LHCN-M2 (cell line): ENCODE measurements at places on chromosomes 5 and 9. TPM values are rescaled to one million over a fixed set of nuclear protein-coding genes. Genes with fewer than 3 reads are reported as not detected.

DNA sequence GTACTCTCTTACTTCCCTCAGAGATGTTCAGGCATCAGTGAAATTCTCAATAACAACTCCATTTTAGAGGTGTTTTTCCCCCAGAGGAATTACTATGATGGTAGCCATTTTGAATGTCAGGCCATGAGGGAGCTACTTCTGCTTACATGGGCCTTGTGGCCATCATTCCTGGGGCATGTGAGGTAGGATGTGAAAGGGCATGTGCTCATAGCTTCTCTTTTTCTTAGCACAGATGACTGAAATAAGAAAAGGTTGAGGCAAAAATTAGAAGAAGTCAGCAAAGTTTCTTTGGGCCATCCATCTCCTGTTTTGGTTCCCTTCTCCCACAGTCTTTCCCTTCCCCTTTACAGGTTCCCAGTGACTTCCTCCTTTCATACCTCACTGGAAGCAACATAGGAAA lies 68.8 kb downstream of the FEM1C start:
- DNase-seq = no peak

DNA sequence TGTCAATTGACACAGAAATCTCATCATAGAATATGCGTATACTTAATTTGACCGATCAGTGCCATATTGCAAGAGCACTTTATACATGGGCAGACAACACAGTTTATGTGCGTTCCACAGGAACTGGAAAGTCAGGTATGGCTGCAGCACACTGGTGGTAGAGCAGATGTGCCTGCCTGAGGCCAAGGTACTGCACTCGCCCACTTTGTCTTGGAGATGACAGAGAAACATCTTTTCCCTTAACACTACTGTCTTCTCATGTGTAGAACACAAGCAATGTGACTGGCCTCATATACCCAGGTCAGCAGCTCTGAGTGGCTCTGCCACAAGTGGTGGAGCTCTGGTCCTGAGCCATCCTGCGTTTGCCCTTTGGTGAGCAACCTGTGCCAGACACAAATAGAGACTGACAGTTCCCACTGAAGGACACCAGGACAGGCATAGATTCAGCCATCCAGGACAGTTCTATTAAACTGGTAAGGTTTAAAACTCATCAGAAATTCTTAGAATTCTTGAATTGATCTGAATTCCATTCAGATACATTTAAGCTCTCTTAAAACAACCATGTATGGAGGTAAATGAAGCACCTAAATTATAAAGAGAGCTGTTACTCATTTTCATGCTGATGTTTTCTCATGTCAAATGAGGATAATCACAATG lies 21.0 kb upstream of the PPP2CA start:
- no peak for DNase-seq

DNA sequence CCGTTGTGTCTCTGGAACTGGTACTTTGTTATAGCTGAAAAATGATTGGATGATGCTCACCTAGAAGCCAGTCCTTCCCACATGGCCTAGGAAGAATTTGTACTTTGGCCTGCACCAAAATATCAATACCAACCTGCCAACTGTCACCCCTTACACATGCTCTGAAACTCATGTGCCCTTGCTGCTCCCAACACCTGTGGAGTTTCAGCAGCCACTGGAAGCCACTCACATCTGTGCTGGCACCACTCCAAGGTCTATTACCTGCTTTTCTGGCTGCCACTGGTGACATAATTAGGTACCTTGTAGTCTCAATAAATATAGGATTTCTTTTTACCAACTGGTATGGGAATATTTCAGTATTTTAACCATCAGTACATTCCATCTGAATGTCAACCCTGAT lies 363.6 kb downstream of the SH3GL2 start:
- DNase-seq = no peak

DNA sequence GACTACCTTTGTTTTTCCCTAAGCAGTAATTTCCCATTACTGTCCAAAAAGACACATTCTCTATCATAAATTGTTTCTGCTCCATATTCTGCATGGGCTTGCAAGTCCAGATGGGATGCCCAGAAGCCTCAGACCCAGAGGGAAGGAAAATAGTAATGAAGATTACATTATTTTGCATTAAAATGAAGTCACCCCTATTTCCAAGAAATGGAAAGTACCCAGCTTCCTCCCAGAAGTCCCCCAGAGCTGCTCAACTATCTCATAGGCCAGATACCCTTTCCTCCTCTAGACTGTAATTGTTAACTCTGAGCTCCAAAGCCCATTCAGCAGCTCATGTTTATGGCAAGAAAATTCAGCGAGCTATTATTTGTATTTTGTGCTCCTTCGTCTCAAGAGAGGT lies 159.5 kb downstream of the GLIS3 start:
- DNase-seq = no peak

DNA sequence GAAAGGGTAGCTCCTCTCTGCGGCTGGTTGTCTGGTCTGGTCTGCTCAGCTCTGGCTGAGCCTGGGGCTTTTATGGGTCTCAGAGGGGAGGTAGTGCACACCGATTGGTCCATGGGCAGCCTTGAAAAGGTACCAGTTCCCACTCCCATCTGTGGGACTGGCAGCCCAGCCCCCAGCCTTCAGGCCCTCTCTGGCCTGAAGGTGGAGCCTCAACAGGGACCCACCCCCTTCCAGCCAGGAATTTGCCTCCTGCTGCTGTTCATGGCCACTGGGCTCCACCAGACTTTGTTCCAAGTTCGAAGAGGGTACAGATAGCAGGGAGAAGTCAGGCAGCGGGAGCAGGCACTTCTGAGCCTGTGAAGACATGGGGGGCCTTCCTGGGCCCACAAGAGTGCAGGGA lies 165.3 kb upstream of the SLC27A6 start:
- DNase-seq = no peak

- DNase-seq = peak; percentile 73
Observed at GRCh38 chr5:68505917-68506860, 290.6 kb downstream of the PIK3R1 start.

- no peak for DNase-seq
Observed at GRCh38 chr9:110334183-110334582, 3.5 kb downstream of the TXNDC8 start.

DNA sequence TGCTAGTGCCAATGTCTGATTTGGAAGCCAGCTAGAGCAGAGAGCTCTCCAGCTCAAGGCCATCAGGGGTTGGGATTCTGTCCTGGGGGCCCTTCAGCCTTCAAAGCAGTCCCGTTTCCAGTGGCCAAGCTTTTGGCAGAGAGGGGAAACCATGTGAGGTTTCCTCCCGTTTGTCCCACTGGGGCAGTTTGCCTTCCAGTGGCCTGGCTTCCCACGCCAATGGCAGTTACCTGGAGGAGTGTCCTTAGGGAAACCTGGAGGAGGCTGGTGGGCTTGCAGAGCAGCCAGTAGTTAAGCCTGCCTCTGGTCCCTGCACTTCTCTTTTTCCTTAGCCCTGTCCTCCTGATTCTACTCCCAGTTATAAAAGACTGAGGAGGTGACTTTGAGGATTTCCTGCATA lies 37.7 kb downstream of the FGD3 start:
- DNase-seq = no peak

DNA sequence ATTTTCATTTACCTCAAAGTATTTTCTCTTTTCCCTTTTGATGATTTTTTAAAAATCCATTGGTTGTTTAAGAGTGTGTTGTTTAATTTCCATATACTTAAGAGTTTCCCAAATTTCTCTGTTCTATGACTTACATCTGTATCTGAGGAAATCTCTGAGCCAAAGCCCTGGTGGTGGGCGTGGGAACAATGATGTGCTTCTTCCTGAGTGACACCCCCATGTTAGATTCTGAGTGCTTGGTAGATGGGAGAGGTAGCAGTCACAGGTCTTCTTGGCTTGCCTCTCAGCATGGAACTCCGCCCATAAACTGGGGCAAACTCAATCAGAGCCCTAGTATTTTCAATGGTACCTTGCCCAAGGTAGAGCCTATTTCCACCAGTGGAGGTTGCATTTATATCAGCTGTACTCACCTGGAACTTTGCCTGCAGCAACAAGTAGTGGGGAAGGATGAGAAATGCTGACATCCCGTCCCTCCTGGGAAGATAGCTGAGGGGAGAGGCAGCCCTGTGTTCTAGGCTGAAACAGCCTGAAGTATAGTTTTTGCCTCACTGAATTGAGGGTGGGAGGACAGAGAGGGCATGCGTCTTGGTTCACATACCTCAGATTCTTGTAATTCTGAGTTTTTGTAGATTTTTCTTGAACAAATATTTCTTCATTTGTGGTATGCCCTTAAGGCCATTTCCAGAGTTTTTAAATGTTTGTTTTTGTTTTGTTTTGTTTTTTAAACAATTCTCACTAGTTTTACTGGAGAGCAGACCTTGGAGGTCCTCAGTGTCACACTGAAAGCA lies 26.4 kb downstream of the C9orf43 start:
- DNase-seq = no peak

GRCh38 chr9:37542895-37543294 lies 33.3 kb downstream of the FBXO10 start:
- DNase-seq = no peak

DNA sequence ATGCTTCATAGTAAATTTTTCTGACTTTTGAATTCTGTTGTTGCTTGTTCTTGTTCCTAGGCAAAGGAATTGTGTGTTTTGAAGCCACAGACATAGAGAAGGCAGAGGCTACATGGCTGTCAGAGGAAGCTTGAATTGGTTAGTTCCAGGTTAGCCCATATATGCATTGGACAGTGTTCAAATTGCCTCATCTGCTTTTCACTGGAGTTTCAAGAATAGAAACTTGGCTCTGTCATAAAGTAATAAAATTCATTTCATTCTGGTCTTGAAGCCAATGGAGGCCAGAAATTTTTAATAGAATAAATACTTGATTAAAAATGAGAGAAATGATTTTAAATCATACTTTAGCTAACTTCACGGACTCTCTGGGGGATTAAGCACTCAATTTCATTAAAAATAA lies 178.0 kb downstream of the YIPF5 start:
- no peak for DNase-seq

DNA sequence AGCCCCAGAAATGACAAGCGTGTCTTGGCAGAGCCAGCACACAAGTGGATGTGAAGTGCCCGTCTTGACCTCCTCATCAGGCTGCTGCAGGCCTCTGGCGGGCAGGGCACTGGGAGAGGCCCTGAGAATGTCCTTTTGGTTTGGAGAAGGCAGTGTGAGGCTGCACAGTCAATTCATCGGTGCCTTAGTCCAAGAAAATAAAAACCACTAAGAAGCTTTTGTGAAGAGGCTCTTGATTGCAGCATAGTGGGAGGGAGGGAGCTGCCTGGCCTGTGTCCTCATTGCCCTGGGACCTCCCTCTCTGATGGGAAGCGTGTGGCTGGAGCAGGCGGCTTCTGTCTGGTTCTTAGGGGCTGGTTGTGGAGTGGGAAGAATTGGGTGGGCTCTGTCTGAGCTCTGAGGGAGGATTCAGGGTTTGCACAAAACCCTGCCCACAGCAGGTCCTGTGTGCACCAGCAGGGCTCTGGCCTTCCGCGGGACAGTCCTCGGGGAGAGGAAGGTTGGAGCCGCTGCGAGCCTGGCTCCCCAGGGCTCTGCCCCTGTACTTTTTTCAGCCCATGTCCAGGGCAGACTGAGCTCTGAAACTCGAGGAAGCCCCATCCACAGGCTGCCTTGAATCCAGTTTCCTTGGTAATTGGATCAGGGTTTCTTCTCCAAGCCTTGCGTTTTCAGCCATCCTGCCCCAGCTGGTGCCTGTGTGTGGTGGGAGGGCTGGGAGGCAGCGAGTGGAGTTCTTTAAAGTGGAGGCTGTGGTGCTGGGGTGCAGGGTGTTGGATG lies 1.1 kb downstream of the HRCT1 start:
- DNase-seq = peak; percentile 93

DNA sequence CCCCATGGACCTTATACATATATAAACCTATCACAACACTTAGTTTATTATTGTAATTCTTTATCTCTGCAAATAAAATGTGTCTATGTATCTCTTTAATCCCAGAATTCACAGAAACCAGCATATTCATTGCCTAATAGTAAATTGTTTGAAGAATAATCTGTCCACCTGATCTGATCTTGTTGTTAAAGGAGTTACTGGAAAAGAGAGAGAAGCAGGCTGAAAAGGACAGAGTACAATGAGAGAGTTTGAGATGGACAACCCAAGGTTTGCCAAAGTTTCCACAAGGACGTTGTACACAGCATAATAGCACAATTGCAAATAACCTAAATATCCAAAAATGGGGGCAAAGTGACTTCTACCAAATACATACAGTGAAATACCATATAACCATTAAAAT lies 23.8 kb downstream of the PLPP1 start:
- DNase-seq = no peak

DNA sequence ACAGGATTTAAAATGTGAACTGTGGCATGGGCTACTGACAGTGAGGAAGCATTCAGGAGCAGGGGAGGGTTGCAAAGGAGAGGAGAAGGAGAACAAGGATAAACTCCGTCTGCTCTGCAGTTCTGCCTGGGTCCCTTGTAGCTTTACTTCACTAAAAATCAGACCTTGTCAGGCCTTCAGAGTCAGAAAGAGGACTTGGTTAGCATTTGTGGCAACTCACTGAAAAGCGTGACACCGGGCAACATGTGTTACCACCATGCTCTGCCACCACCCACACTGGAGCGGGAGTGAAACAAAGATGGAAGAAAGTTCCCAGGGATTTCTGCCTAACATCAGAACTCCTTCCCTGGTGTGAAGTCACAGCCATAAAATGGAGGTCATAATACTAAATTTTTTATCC lies 19.3 kb downstream of the FYB1 start:
- no peak for DNase-seq

Gene SELENOP
- total RNA-seq = 29.4 and 43.2 TPM in 2 replicates

Gene GAS1
- 159 TPM in 2 replicates for total RNA-seq

Gene PCDHA4
- 0.26 and 0.40 TPM in 2 replicates for total RNA-seq

Gene LPAR1
- 47.5 and 56.8 TPM in 2 replicates for total RNA-seq

Gene SERF1A
- 4.8 and 8.7 TPM in 2 replicates for total RNA-seq

Gene NIPAL4
- not detected in 2 replicates for total RNA-seq

Gene BHMT2
- total RNA-seq = 0.45 and 0.63 TPM in 2 replicates

Gene IPO11
- total RNA-seq = 26.8 and 29.3 TPM in 2 replicates

Gene KLHL3
- 0.19 and 0.34 TPM in 2 replicates for total RNA-seq

Gene IL4
- not detected in 2 replicates for total RNA-seq
